ENCODE measurements at places on chromosomes 6 and 20.

- no peak for DNase-seq
These were observed 301.2 kb downstream of the TBC1D32 start for GRCh38 chr6:121033091-121033490.

DNA sequence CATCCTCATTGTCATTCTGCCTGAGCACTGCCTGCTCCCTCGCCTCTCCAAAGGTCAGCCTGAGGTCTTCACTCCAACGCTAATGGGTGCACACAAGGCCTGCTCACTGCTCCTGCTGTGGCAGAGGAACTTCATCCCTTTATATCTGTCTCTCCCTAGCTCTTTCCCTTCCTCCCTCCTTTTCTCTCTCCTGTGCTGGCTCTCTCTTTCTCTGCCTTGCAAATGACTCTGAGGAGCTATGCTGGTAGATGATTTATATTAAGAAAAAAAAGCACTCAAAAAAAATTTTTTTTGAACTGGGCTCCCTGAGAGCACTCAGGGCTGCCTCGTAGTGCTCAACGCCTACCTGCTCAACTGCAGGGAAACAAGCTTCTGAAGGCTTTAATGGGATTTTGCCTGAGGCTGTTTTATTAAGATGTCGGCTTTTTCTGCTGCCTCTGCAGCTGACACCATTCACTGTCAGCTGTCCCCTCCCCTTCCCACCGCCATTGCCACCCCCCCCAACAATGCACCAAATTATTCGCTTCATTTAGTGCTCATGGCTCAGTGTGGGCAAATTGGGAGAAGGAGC is 137.7 kb upstream of the DEFB112 start:
- DNase-seq, result no peak

- peak; percentile 89 for DNase-seq
These were observed 9.4 kb upstream of the FRMD1 start for GRCh38 chr6:168088161-168089053.

DNA sequence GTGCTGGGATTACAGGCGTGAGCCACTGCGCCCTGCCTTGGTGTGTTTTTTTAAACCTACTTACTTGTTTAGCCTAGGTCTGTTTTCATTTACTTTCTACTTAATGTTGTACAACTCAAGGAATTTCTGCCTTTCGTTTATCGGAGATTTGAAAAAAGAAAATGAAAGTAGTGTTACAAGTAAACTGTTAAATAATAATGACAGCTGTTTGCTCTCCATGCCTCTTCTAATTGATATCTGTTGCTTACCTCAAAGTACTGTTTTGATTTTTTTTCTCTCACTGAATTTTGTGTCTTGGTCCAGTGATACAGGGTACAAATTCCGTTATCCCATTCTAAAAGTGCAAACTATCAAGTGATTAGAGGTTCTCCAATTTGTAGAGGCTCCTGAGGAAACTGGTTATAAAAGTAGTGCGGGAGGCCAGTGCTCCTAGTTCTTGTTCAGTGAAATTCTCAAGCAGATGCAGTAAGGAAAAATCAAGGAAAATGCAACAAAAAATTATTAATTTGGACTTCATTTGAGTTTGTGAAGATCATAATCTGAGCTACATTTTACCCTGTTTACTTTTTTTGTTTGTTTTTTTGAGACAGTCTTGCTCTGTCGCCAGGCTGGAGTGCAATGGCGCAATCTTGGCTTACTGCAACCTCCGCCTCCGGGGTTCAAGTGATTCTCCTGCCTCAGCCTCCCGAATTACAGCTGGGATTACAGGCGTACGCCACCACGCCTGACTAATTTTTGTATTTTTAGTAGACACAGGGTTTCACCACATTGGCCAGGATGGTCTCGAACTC is 2.2 kb downstream of the UBR2 start:
- DNase-seq, result no peak

- DNase-seq, result no peak
These were observed 17.3 kb downstream of the DNPH1 start for GRCh38 chr6:43211955-43212354.

DNA sequence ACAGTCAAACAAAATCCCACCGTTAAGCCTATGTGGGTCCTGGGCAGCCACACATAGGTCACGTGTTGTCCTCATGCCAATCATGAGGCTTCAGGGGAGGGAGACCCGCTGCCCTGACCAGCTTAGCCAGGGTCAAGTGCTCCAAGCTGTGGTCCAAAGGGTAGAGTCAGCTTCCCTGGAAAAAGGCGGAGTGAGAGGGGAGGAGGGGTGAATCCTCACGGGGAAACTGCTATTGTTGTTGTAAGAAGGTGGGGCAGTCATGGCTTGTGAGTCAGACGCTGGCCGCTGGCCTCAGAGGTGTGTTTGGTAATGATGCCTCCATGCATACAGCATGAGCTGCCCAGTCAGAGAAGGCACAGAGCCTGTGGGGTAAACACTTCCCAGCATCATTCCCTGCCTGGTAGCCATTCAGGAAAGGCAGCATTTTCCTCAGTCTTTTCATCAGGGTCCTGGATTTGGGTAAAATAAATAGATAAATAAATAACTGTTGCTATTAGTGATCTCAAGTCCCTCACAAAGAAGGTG is 8.7 kb downstream of the CST3 start:
- DNase-seq, result no peak

- DNase-seq, result peak; percentile 30
These were observed 37.8 kb upstream of the CNKSR3 start for GRCh38 chr6:154548130-154548830.

DNA sequence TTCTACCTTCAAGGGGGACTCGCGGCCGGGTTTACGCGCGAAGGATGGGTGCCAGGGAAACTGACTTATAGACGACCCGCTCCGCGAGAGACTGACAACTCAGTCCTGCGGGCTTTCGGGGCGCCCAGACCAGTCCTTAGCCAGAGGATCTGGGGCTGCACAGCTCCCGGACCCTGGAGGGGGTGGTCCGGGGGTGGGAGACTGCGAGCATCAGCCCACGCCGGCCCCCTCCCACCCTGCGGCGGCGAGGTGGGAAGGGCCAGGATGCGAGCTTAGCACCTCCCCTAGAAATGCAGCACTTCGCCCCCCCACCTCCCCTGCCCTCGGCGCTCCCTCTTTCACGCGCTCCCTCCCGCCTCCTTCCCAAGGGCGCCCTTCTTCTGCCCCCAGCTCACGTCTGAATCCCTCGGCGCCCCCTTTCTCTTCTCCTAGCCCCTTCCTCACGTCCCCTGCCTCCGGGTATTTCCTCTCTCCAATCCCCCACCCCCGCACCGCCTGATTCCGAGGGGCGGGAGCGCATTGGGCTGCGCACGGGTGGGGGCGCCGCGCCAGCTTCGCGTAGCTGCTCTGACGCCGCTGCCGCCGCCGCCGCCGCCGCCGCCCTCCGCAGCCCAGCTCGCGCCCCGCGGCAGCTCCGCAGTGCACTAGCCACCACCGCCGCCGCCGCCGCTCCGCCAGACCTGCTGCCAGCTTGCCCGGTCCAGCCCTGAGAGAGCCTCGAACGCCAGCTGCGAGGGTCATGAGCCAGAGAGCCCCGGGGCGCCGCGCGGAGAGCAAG is at the start of gene SLC32A1:
Gene SLC32A1, plus strand, starts transcription at position 639 of the 778 bp plus-strand sequence. CDS start 239 bp downstream, outside the sequence.
- no peak for DNase-seq

DNA sequence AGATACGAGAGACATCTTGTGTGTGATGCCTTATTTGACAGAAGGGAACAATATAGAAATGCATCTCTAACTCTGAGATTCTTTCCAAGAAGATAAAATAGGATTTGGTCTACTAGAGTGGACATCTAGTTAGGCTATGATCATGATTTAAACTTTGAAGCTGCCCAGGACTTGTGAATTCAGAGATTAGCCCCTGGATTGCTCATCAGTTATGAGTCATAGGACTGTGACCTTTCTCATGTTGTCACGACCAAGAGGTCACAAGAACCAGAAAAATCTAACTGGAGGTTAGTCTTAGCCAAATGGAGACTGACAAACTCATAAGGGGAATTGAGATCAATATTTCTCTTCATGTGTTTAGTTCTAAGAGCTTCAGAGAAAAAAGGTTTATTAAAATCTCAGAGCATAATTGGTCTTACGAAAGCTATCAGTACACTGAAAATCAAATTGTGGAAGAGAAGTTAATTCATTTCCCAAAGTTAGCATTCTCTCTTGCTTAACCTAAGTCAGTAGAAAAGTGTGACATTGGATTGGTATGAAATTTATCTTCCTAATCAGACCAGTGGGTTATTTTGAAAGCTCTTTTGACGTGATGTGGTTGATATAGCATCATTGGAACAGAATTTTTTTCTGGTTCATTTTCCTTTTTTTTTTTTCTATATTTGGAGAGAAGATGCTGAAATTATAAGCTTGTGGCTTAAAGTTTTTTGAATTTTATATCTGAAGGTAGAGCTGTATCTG is 245.7 kb downstream of the RNF144B start:
- DNase-seq, result no peak

DNA sequence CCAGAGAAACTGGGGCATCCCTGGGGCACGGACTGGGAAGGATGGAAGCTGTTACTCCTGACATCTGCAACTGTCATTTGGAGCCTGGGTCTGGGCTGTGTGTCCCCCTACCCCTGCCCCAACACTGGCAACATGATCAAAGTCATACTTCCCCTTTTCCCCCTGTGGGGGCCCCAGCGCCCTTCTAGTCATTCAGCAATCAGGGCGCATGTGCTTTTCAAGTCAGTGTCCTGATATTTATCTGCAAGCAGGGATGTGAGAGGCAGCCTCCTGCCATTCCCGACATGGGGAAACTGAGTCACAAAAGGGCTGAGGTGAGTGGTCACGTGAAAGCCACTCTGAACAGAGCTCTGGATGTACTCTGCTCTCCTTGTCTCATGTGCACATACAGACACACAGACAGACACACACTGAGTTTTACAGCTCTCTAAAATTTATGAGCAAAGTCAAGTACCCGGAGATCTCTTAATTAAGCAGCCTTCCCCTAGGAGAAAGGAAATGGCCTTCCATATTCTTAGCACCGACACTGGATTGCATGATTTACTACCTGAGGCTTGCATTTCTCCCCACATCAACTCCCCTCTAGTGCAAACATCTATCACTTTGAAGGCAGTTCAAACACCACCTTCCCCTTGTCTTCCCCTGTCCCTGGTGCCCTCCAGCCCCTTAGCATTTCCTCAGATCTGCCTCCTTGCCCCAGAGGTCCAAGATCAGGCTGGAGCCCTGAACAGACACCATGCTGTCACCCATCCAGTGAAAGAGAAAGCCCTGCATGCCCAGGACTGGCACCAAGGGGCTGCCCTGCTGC is 170.7 kb downstream of the CDC5L start:
- DNase-seq, result no peak

- no peak for DNase-seq
These were observed 130.0 kb downstream of the SCP2D1 start for GRCh38 chr20:18943542-18943941.

- DNase-seq, result peak; percentile 62
These were observed 47.4 kb upstream of the DDR1 start for GRCh38 chr6:30836957-30837356.

DNA sequence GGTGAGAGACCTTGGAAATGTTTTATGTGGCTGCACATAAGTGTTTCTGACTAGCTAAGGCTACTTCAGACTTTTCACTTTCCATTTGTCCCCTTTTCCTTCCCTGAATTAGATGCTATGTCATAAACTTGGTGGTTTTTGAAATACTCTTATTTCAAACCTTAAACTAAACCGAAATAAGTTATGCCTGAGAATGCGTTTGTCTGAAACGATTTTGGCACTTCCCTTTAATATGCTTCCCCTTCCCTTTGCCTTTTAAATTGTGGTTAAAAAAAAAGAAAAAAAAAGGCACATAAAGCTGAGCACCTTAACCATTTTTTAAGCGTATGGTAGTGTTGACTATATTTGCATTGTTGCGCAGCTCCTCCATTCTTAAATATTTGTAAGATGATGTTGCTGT is 14.3 kb downstream of the ZNF451 start:
- no peak for DNase-seq

DNA sequence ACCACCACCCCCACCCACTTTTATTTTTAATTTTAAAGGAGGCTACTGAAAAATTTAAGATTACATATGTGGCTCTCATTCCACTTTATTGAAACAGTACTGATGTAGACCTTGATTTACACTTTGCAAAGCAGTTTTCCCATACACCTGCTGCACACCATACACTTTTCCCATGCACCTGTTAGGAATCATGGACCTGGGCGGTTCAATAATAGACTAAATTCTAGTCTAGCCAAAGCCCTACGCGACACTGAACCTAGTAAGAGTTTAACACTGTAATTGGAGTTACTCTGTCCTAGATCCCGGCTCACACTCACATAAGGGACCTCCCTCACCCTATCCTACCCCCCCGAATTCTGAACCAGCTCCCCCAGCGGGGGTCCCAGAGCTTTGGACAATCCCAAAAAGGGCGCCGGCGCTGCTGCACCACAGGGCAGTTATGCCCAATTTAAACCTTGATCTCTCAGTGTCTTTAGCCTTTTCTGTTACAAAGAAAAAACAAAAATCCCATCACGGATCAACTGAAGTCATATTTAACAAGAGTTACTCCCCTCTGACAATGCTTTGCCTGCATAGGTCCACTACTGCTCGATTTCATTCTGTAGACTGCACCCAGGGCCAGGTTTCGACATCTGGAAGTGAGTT is 2.4 kb upstream of the GCLC start:
- DNase-seq, result no peak

DNA sequence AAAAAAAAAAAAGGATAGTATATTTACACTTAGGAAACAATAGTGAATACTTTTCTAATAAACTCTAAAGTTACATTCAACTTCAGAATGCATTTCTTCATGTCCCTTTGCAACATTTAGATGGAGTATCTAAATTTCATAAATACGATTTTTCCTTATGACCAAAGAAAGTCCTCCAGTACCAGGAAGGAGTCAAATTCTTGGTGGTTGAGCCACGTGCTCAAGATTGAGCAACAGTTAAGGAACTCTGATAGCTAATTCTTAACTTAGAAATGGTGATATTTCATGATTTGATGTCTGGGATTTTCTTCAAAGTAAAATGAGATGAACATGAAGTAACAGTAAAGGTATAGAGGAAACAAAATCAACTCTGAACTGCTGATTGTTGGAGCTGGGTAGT is 92.7 kb downstream of the SASH1 start:
- no peak for DNase-seq

- no peak for DNase-seq
These were observed 22.8 kb downstream of the RGS17 start for GRCh38 chr6:153108315-153108714.

GRCh38 chr6:56555438-56555872 is 87.2 kb downstream of the DST start:
- DNase-seq, result no peak

GRCh38 chr6:109055771-109056235 is 38.8 kb downstream of the SESN1 start:
- DNase-seq, result no peak

GRCh38 chr6:85756982-85757381 is 114.3 kb upstream of the SYNCRIP start:
- no peak for DNase-seq

All from testis (tissue), 5 donors.